ENCODE measurements at places on chromosomes 16 and 17.

- DNase-seq: no peak
Observed at GRCh38 chr16:51941412-51941811, 605.5 kb downstream of the TOX3 start.

DNA sequence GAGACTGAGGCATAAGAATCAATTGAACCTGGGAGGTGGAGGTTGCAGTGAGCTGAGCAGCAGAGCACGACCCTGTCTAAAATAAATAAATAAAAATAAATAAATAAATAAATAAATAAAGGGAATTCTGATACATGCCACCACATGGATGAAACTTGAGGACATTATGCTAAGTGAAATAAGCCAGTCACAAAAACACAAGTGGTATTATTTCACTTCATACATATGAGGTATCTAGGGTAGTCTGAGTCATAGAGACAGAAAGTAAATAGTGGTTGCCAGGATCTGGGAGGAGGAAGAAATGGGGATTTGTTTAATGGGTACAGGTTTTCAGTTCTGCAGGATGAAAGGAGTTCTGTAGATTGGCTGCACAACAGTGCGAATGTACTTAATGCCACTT lies 16.3 kb downstream of the PIPOX start:
- DNase-seq: no peak

DNA sequence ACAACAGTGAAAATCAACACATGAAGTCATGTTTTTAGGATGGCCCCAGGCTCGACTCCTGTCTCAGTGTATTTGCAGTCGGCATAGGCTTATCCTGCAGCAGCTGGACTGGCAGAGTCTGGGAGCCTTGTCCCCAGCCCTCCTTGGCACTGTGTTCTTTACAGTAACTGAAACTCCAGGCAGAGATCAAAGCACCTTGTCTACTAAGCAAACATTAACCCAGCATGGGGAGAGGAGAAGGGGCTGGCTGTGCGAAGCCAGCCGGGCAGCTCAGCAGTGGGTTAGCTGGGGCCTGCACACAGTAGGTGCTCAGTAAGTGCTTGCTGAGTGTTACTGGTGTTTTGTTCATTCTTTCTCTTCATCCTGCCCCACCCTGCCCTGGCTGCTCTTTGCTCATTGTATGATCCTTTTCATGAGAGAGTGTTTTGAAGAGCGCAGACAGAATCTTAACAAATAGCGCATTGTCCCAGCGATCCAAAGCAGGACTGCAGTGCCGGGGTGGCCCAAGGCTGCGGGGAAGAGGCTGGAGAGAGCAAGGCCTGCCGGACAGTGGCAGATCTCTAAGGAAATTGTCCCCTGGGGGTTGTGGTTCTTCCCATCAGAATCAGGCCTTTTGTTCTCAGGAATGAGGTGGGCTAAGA lies 23.5 kb upstream of the ITGB4 start:
- no peak for DNase-seq

DNA sequence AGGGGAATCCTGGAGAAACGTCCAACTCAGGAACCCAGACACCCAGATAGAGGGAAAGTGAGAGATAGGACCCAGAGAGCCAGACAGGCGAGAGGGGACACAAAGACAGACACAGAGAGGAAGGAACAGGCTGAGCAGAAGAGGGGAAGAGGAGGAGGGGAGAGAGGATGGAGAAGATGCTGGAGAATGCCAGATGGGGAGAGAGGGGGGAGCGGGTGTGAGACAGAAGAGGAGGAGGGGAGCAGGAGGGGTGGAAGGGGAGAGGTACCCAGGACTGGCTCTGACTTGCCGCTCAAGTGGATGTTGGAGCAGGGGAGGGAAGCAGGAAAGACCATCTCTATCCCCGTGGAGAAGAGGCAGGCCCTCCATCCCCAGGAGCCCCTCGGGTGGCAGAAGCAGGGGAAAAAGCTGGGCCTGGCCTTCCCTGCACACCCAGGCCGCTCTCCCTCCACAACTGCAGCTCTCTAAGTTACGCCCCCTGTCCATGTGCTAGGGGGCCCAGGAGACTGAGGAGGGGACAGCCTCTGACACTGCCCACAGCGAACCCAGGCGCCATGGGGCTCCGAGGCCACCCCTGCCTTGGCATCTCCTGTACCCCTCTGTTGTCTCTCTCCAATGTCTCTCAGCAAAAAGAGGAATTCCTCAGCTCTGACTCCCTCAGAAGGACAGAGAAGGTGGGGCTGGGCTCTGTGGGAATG lies 4.8 kb downstream of the PPP1R9B start:
- no peak for DNase-seq

DNA sequence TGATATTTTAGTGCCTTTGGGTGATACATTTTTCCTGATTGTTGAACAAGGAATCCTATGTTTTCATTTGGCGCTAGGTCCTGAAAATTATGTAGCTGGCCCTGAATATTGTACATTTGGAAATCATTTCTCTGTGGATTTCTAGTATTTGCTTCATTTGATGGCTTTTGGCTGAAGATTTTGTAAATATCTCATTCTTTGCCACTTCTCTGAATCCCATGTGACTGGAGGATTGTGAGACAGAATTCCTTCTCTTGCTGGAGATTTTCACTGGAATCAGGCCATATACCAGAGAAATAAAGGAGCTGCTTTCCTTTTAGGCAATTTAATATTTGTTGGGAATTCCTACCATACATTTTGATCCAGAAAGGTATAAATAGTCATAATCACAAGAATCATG lies 8.6 kb downstream of the KRT28 start:
- no peak for DNase-seq

- DNase-seq: peak; percentile 99
Observed at GRCh38 chr17:29613352-29613837, 9.3 kb downstream of the CORO6 start.

GRCh38 chr17:79741751-79742588 lies 11.2 kb downstream of the ENPP7 start:
- DNase-seq: peak; percentile 88

DNA sequence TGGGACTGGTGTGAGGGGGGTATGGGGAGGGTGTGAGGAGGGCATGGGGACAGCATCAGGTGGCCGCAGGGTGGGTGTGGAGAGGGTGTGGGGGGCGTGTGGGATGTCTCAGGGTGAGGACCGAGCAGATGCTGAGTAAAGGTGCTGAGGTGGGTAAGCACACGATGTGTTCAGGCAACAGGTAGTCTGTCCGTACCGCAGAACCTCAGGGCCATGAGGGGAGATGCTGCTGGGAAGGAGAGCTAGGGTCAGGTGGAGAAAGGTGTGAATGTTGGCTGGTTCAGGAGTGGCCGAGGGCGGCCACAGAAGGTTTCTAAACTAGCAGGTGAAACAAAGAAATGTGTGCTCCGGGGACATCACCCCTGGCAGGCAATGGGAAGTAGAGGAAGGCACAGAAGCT lies 80.0 kb upstream of the CDH5 start:
- no peak for DNase-seq

GRCh38 chr17:78892062-78892456 lies 10.9 kb downstream of the CEP295NL start:
- DNase-seq: no peak

- peak; percentile 81 for DNase-seq
Observed at GRCh38 chr16:51151435-51151960, 428 bp upstream of the SALL1 start.

DNA sequence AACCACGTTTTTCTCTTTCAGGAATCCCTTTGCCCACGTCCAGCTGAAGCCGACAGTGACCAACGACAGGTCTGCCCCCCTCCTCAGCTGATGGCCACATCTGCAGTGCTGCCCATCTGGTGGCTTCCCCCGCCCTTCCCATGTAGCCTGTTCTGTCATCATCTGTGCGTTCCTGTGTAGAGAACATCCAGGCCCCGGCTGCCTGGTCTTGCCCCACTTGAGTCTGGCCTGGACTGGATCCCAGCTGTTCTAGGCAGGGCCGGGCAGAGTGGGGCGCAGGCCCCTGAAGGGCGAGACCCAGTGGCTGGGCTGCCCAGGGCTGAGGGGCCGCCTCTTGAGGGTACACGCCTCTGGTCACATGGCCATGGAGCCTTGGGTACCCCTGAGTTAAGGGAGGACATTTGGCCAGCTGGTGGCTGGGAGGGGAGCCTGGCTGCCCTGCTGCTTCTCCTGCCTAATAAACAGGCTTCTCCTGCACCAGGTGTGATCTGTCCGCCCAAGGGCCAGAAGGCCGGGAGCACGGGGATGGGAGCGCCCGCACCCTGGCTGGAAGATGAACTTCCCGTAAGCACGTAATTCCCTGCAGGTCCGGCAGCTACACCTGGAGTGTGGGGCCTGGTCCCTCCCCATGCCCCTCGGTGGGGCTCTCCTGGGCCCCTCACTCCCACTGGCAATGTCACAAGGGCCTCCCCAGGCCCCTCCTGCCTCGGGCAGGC lies 49.4 kb upstream of the PVALEF start:
- no peak for DNase-seq

DNA sequence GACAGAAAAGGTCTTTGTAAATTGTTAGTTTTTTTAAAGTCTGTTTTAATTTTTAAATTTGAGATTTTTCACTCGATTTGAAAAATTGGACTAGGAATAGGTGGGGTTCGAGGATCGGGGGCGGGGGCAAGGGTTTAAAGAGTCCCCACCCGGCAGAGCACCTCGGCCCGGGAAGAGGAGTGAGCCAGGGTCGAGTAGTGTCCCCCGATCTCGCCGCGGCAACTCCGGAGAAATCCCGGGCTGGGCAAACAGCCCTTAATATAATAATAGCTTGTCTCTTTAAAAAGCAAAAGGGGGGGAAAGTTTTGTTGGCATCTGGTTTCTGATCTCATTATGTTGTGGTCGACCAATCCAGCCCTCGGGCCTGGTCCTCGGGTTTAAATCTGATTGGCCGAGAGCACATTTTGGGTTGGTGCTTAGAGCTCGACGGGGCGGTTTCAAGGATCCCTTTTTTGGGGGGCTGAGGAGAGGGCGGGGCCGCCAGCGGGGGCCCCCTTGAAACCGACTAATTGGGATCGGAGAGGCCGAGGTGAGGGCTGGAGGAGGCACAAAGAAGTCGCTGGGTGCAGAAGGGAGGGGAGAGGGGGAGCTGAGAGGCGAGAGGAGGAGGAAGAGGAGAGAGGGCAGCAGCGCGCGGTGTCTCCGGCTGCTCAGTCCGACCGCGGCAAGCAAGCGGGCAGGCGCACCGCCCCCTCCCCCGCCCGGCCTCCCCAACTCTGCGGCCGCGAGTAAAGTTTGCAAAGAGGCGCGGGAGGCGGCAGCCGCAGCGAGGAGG lies at the start of gene FZD2:
TSS of gene FZD2 (plus strand) at position 653 of the 775 bp plus-strand sequence. CDS start 205 bp downstream, outside the sequence.
- peak; percentile 96 for DNase-seq

DNA sequence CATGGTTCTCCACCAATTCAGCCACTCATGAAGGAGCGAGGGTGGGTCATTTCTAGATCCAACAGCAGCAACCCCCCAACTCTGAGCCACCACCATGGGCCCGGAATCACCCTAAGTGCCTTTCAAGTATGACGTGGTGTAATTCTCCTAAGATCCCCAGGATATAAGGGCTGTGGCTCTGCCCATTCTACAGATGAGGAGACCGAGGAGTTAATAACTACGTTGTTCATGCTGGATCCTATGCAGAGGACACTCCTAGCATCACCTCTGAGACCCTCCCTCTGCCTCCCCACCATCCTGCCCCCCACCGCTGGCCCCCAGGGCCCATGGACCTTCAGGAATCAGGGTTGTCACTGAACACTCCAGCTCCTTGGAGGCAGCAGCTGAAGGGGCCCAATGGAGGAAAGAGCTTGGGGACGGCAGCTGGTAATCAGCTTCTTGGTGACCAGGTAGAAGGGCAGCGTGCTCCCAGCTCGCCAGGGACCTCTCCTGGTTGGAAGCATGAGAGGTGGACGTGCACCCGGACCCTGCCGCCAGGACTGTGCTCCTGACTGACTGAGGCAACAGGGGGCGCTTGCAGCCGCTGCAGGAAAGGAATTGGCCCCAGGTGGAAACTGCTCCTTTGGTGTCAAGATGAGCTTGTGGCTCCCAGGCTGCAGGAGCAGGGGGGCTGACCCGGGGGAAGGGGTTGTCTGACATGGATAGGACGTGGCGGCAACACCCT lies 28.2 kb upstream of the CACNG1 start:
- no peak for DNase-seq

GRCh38 chr17:78390241-78391050 lies 12.0 kb downstream of the PGS1 start:
- no peak for DNase-seq

DNA sequence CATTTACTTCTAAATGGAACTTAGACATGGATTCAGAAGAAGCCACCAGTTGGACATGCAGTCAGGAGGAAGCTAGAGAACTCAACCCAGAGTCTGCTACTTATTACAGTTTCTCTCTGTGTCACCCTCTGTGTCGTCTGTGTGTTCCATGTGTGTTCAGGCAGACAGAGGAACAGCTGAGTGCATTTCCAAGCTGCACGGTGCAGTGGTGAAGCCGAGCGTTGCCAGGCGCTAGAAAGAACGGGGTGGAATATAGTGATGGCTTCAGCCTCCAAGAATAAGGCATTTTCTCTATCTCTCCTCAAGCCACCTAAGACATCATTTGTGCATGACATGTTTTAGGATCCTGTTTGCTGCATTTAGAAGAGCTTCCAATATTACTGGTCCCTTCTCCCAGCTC lies 101.1 kb upstream of the CCL2 start:
- no peak for DNase-seq

- DNase-seq: no peak
Observed at GRCh38 chr17:61338000-61338798, 61.4 kb upstream of the TBX2 start.

- no peak for DNase-seq
Observed at GRCh38 chr16:57773019-57773418, 29.3 kb downstream of the KIFC3 start.

DNA sequence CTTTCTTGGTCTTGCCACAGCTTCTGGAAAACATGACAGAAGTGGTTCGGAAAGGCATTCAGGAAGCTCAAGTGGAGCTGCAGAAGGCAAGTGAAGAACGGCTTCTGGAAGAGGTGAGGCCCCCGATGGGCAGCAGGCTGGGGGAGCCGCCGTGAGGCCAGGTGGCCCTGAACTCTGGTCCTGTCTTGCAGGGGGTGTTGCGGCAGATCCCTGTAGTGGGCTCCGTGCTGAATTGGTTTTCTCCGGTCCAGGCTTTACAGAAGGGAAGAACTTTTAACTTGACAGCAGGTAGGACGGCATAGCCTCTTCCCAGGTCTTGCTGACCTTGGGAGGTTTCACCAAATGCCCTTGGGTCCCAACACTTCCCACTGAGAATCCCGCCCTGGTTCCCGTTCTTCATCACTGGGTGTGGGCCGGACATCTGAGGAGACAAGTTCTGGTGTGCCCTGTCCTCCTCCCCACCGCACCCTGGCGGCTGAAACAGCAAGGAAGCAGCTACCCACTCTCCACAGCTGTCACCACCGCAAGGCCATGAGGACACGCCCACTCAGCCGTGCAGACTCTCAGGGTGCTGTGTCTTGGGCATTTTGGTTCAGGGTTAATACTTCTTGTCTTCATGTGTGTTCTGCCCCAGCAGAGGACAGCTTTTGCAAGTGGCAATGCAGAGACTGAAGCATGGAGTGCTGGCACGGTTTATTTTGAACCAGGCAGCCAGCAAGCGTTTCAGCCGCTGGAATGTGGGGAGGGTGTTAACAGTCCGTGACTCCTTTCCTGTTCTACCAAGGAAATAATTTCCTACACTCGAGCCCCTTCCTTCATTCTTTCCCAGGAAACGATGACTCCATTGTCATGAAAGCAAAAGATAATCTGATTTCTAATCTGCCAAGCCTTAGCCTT lies 21.4 kb downstream of the NTAN1 start:
- DNase-seq: no peak

GRCh38 chr17:29179232-29180033 lies 765 bp downstream of the MYO18A start:
- peak; percentile 57 for DNase-seq

GRCh38 chr16:7638306-7638705 lies 305.7 kb downstream of the RBFOX1 start:
- DNase-seq: no peak

- no peak for DNase-seq
Observed at GRCh38 chr17:77666881-77667395, 291.6 kb upstream of the TNRC6C start.

- DNase-seq: no peak
Observed at GRCh38 chr16:53766304-53767016, 62.5 kb downstream of the FTO start.
